Tibial artery (tissue), 4 donors: ENCODE measurements at places on chromosomes 3 and 15.

DNA sequence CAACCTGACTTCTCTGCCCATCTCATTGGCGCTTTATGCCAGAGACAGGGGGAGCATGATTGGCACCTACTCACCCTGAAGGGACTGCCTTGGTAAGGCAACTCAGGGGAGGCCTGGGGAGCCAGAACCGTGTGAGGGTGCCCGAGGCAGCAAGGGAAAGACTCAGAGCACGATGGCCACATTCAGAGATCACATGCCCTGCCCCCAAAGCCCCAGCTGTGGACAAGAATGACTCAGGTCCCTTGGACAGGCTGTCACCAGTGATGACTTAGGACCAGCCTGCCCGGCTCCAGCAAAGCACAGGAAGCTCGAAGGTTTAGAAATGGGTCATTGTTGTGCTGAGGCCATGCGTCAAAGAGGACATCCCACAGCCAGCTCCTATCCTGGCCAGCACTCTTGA is 49.1 kb upstream of the LIMD1 start:
- H3K4me1 ChIP-seq, result peaks cover 5% of the 10 kb centered on the region
- no peak for DNase-seq
- H3K27me3 ChIP-seq, result no peaks in the 10 kb centered on the region
- no peak overlapping the region for H3K27ac ChIP-seq
- no peak overlapping the region for H3K4me3 ChIP-seq

DNA sequence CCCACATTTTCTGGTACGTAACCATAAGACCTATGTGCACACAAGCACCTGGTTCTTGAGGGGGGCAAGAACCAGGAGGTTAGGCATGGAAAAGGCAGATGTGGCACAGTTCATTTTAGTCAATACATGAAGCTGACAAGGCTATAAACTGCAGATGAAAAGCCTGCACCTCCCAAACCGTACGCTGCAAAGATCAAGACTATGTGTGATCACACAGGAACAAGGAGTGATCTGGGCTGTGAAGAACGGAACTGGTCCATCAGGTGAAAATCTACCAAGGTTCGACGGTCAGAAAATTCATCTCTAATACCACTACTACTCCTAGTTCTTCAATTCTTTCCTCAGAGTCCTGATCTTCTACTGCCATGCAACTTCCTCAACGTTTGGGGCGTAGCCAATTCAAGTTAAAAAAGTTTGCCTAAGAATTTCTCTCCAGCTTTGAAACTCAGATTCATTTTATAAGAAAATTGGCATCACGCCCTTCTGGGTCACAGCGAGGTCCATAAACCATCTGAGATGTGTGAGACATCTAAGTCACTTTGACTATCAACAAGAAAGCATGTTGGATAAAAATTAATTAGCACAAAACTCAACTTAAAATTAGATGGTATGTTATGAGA is 41.9 kb downstream of the PLD1 start:
- H3K27ac ChIP-seq, result peak overlapping the region; percentile 74
- no peaks in the 10 kb centered on the region for H3K27me3 ChIP-seq
- no peak for DNase-seq
- peaks cover 35% of the 10 kb centered on the region for H3K4me1 ChIP-seq
- H3K36me3 ChIP-seq, result no peaks in the 10 kb centered on the region

DNA sequence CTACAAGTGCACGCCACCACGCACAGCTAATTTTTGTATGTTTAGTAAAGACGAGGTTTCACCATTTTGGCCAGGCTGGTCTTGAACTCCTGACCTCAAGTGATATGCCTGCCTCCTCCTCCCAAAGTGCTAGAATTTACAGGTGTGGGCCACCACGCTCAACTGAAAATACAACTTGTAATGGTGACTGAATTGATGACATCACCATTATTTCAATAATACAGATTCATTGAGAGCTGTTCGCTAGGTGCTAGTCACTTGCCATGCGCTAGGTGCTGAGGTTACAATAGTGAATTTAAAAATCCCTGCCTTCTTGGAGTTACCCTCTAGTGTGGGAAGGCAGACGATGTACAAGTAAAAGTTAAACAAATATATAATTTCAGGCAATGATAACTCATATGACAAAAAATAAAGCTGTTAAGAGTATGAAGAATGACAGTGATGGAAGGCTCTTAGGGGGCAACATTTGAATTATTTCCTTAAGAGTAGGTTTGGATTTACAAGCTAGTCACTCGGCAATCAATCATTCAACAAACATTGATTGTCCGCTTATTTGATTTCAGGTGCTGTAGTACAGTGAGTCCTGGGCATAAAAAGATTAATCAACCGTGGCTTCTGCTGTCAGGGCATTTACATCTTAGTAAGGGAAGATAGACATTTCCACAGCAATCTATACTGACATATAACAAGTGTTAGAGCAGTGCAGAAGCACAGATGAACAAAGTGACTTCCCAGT is 9.1 kb upstream of the PPARG start:
- no peak overlapping the region for H3K27ac ChIP-seq
- no peaks in the 10 kb centered on the region for H3K27me3 ChIP-seq
- H3K4me3 ChIP-seq, result no peak overlapping the region
- H3K4me1 ChIP-seq, result no peaks in the 10 kb centered on the region
- DNase-seq, result no peak

GRCh38 chr15:43267439-43267838 is 711 bp upstream of the TGM5 start:
- DNase-seq, result no peak
- H3K36me3 ChIP-seq, result no peaks in the 10 kb centered on the region
- no peak overlapping the region for H3K27ac ChIP-seq
- H3K27me3 ChIP-seq, result peaks cover 19% of the 10 kb centered on the region

GRCh38 chr15:76512971-76513370 is 176.4 kb downstream of the ISL2 start:
- H3K4me1 ChIP-seq, result no peaks in the 10 kb centered on the region
- H3K27ac ChIP-seq, result no peak overlapping the region
- no peak overlapping the region for H3K4me3 ChIP-seq
- no peaks in the 10 kb centered on the region for H3K27me3 ChIP-seq
- no peak for DNase-seq
